ENCODE measurements at places on chromosomes 2 and 18.

- DNase-seq = no peak
These were observed 27.1 kb downstream of the ST3GAL5 start for GRCh38 chr2:85861650-85862049.

GRCh38 chr2:105600949-105601794 lies 143.5 kb upstream of the NCK2 start:
- no peak for DNase-seq

DNA sequence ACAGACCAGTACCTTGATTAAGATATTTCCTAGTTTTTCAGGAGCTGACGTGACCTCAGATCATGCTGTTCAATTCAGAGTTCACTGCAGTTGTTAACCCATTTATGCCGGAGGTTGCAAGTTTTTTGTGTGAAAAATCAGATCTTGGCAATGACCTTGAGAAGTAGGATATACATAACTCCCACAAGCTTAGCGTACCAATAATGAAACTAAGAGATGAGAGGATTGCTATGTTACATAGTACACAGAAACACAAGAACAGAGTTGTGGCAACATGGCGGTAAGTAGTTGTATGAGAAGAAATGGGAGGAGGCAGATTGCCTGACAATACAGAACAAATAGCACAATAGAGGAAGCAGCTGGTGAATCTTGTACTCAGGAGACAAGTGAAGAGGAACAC lies 39.1 kb downstream of the PPIG start:
- DNase-seq = no peak

- no peak for DNase-seq
These were observed 27.7 kb downstream of the CDC42EP3 start for GRCh38 chr2:37643730-37644078.

DNA sequence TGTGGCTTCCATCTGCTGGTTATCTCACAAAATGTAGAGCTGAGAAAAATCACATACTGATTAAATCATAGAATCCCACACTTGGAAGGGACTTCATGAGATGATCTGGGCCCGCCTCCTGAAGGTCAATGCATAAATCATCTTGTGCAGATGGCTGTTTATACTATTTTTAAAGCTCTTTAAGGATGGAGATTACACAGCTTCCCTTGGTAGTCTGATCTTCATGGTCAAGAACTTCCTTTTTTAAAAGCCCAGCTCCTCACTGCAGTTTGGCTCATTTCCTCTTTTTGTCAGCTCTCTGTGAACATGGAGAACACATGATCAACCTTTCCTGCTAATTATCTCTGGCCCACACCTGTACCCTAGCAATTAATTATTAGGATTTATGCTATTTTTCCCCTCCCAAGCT lies 25.9 kb downstream of the GCG start:
- DNase-seq = no peak

GRCh38 chr18:574865-575645 lies 5.1 kb upstream of the CETN1 start:
- no peak for DNase-seq

DNA sequence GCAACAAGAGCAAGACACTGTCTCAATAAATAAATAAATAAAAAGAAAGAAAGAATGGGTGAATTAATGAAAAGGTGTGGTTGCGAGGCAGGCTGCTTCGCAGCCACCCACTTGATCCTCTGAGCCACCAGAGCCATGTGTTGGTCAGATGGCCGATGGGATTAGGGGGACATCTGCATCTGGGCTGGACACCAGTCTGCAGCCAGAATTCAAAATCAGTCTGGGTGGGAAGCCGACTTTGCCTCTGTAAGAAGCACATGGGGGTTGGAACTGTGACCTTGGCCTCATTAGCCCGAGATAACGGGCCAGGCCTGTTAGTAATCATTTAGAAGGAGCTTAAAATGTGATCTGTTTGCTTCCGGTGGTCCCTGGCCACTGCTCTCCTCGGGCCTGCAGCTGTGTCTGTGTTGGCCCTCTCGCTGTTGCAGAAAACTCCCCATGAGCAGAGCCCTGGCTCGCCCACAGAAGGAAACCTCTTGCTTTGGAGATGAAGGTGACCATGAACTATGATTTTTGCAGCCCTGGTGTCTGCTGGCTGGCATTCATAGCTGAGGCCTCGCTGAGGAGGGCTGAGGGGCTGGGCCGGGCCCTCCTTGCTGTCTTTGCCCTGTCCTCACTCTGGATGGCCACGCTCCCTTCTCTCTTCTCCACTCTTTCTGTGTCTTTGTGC lies 94.4 kb downstream of the DYSF start:
- DNase-seq = no peak

DNA sequence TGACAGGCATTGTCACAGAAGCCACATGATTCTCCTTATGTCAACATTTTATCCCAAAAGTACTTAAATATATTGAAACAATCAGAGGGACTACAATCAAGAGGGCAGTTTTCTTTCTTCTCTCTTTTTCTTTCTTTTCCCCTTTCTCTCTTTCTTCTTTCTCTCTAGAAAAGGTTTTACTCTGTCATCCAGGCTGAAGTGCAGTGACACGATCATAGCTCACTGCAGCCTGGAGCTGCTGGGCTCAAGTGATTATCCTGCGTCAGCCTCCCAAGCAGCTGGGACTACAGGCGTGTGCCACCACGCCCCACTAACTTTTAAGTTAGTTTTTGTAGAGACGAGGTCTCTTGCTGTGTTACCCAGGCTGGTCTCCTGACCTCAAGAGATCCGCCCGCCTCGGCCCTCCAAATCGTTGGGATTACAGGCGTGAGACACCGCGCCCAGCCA lies 1.0 kb upstream of the PRKD3 start:
- no peak for DNase-seq

GRCh38 chr2:128169094-128169493 lies 78.1 kb downstream of the UGGT1 start:
- no peak for DNase-seq

DNA sequence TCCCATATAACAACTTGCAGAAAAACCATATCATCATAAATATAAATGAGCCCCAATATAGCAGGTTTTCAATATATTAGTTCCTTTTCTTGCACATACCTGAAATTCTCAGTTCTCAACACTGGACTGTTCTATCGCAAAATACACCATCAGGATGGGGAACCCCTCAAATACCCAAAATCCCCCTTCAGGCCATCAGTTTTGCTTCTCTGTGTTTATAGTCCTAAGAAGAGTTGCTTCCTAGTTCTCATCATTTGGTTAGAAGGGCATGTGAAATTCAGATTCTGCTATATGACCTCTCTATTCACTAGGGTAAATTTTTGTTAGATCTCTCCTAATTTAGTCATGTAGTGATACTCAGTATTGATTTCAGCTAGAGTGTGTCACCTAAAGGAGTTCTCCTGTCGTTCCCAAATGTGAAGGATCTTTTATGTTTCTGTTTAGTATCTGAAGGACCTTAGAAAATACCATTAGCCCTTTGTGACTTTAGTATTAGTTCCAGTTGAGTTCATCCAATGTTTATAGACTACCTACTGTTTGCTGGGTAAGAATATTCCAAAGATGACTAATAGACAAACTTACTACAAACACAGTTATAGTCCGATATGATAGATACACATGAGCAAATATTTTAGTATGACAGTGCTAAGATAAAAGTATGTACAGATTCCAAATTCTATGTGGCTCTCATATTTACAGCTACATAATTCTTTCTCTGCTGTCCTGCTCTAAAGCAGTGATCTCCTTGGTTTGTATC lies 115.8 kb downstream of the TTC27 start:
- DNase-seq = no peak

DNA sequence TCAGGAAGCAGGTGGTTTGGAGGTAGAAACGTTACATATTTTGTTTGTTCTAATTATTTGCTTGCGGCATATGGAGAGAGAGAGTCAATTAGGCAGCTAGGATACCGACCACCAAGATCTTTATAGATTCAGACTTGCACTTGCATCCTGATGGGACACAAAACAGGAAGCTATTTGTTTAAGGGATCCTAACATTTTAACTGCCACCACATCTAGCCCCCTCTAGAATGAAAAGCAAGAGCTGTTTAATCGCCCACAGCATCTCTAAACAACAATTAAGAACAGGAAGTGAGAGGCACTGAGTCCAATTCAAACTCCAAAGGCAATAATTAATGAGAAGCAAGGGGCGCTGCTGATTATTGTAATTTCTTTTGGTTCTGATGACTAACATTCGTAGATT lies 182.0 kb upstream of the LINC00305 start:
- DNase-seq = no peak

- no peak for DNase-seq
These were observed 14.0 kb downstream of the CAPN10 start for GRCh38 chr2:240600451-240600961.

DNA sequence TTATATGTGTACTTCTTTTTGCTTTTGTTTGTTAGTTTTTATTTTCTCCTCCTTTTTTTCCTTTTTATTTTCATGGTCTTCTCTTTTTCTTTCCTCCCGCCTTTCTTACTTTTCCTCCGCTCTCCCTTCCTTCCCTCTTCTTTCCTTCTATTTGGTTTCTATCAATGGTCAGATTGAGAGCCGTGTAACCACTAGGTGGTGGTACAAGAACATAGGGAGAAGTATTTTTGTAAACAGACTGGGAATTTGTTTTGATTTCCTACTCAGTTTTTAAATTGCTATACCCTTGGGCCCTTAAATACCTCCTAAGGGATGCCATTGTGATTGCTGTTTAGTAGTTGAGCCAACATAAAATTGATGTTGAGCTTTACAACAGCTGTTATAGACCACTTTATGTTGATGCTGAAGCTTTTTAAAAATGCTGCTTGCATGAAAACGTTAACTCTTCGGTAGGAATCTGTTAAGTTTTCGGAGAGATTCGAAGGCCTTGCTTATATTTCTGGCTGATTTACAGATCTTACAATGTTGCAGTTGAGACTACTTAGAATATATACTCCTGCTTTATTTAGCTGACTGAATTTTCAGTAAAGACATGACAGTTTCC lies 124.2 kb downstream of the UBE2E3 start:
- no peak for DNase-seq

DNA sequence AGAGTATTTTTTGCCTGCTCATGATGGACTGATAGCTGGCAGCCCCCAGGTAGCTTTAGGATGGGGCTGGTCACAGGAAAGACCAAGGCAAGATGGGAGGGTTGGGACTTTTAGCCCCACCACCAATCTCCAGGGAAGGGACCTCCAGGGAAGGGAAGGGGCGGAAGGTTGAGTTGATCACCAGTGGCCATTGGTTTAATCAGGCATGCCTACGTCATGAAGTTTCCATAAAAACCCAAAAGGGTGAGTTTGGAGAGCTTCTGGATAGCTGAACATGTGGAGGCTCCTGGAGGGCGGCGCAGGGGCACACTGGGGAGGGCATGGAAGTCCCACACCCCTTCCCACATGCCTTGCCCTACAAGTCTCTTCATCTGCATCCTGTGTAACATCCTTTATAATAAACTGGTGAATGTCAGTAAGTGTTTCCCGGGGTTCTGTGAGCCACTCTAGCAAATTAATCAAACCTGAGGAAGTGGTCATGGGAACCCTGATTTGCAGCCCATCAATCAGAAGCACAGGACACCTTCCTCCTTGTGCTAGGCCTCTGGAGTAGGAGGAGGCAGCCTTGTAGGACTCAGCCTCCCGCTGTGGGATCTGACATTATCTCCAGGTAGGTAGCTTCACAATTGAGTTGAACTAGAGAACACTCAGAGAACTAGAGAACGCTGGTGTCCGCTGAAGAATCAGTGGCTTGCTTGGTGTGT lies 30.3 kb downstream of the RAB31 start:
- no peak for DNase-seq

DNA sequence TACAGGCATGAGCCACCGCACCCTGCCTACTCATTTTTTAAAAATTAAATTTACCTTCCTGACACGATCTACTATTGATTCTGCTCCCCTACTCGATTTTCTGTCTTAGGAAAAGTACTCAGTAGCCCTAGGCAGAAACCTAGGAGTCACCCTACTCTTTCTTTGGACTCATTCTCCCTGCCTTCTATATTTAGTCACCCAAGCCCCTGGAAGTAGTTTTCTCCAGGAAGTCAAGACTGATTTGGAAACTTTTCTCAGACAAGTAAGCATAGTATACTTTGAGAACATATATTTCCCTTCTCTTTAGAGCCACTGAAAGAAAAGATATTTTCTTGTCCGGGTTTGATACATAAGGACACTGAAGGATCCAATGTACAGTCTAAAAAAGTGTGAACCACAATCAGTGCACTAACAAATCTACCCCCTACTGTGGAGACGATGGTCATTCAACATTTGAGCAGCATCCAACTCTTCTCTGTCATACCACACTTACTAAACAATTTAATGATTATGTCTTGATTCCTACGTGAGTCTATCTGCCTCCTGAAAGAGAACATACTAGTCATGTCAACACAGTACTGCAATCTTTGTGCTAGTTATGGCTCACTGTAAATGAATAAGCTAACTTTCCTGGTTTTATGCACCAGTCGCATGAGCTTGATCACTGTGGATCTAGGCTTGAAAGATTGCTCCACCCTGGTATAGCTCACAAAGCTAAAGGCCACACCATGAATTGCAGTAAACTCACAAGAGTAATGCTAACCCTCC lies 19.8 kb downstream of the YWHAQ start:
- no peak for DNase-seq

DNA sequence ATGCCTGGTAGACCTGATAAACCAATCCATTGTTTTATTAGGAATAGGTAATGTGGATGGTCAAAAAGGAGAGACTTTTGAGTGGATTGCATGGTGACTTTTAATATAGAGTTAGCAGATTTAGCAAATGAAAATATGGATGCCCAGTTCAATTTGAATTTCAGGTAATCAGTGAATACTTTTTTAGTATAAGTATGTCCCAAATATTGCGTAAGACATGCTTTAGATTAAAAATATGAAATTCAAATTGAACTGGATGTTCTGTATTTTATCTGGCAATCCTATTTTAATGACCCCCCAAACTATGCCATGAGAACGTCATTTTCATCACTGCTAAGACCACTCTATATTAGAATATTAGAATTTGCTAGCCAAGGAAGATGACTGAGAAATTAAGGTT lies 30.3 kb upstream of the TNP1 start:
- DNase-seq = no peak

DNA sequence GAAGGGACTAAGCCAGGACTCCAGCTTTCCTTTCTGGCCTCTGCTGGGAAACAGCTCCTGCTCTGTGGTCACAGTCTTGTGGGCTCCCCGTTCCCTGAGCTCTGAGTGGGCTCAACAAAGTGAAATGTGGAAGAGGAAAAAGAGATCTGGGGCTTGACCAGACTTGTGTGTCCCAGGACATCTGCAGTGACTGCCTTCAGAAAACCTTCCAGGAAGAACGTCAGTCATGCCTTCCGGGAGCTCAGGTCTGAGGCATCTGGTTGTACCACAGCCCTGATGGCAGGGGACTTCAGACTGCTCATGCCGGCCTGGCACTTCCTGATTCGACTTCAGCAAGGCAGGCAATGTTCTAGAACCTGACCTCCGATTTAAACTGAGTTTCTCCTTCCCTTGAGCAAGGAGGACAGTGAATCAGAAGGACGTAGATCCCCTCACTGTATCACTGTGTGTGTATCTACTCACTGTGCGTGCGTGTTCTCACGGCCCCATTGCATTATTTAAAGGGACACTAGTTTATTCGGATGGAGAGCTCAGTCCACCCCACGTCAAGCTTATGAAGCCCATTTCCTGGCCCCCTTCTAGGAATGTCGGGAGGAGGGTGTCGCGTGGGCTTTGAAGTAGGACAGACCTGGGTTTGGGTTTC lies 548 bp upstream of the FBLN7 start:
- no peak for DNase-seq

Measured in CD8-positive, alpha-beta memory T cell (primary cell).